Kidney capillary endothelial cell (primary cell): ENCODE measurements at places on chromosomes 3 and 15.

- no peak for DNase-seq
Measured at GRCh38 chr3:46954178-46954577, 22.4 kb downstream of the CCDC12 start.

DNA sequence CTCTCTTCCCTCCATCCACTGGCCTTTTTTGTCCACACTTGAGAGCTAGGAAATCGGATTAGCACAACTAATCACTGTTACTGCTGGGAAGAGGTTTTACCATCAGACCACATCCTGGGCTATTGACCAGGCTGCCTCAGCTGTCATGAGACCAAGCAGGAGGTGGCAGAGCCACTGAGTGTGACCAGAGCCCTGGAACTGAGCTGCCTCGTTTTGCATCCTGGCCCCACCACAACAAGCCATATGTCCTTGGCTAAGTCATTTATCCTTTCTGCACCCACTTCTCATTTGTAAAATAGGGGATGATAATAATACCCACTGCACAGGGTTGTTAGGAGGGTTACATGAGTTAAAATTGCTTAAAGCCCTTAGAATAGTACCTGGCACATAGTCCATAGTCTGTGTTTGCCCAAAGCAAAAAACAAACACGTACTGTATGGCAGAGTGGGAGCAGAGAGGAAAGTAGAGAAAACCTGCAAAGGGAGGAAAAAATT, 34.1 kb downstream of the TMEM158 start:
- DNase-seq: no peak

DNA sequence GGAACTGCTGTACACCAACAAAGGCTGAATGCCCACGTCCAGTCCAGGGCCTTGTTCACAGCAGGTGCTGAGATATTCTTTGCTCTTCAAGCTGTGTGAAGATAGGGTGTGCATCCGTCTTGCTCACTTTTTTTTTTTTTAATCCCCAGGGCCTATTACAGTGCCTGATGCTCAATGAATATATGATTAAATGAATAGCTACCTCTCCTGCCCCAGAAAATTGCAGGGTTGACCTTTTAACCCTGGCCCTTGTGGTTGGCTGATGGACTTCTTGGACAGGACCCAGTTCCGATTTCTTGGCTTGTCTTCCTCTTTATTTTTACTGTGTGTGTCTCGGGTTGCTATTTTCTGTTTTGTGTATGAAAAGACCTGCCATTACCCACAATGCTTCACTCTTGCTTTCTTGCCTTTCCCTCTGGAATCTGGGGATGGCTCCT, 2.9 kb upstream of the FYTTD1 start:
- DNase-seq: no peak

DNA sequence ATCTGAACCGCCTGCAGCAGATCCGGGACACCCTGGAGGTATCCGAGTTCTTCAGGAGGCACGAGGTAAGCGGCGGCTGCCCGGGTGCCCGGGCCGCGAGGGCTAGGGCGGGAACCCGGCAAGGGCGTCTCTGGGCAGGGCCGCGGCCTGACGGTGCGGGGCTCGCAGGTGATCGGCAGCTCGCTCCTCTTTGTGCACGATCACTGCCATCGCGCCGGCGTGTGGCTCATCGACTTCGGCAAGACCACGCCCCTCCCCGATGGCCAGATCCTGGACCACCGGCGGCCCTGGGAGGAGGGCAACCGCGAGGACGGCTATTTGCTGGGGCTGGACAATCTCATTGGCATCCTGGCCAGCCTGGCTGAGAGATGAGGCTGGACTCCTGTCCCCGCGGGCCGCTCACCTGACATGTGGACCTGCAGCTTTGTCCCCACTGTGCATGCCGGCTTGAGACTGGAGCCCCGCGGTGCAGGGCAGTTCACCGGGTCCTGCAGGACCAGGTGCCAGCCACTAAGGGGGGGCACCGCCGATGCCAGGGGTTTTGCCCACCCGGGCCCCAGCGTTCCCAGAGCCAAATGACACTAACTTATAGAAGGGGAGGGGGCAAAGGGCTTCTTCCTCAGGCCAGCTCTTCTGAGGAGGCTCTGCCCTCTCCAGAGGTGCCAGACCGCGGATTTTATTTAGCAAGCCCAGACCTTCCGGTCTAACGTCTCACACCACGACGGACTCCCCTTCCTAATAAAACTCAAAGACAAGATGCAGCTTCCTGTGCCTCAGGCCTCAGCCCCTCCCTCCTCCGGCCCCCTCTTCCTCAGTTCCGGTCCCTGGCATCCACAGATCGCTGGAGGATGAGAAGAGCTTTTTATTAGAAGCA, 9.4 kb downstream of the ITPKA start:
- DNase-seq: no peak

DNA sequence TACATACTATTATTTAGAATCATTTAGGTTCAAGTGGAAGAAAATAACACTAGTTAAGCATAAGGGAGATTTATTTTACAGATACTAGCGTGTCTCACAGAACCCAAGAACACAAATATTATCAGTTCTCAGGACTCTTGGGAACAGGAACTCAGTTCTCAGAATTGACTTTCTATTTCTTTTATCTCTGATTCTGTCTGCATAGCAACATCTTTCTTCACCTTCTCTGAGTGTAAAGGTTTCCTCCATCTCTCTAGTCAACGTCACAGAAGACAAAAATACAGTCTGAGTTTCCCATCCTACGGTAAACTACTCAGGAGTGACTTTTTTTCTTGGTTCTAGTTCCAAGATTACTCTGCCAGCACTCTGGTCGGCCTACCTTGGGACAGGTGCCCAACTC, 220.0 kb downstream of the SV2B start:
- DNase-seq: no peak

DNA sequence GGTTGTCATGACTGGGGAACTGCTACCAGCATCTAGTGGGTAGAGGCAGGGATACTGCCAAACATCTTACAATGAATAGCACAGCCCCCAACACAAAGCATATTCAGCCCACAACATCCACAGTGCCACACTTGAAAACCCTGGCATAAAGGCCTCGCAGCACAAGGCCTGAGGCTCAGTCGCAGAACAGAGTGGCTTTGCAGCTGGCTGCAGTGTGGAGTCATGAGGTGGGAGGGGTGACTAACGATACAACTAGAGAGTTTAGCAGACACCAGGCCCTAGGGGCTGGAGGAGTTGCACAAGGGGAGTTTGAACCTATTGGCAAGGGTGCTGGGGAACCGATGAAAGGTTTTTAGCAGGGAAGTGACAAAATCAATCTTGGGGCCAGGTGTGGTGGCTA, 32.1 kb downstream of the GRK7 start:
- DNase-seq: no peak

GRCh38 chr15:25737218-25737643, 125.9 kb downstream of the ATP10A start:
- DNase-seq: no peak

DNA sequence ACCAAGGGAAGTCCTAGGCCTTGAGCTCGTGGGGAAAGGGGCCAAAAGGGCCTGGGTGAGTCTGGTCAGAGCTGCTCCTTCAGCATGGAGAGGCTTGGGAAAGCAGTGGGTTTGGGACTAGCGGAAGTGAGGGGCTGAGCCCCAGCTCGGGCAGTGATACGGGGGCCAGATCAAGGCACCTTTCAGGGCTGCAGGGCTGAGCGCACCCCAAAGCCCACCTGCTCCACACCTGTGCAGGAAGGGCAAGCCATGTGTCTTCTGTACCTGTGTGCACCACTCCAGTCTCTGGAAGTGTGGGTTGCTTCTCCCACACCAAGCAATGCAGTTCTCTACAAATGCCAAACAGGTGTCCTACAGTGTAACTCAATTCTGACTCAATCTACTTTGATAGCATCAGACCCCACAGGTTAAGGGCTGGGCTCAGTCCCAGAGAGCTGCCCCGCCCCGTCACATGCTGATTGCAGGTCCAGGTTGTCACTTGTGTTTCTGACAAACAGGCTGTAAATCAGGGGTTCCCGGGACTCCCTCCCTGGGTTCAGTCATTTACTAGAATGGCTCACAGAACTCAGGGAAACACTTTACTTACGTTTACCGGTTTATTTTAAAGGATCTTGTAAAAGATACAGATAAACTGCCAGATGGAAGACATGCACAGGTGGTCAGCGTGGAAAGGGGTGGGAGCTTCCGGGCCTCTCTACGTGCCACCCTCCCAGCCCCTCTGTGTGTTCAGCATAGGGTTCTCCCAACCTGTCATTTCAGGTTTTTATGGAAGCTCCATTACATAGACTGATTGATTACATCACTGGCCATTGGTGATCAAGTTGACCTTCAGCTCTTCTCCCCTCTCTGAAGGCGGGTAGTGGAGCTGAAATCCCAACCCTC, 28.8 kb upstream of the KLF13 start:
- DNase-seq: no peak

DNA sequence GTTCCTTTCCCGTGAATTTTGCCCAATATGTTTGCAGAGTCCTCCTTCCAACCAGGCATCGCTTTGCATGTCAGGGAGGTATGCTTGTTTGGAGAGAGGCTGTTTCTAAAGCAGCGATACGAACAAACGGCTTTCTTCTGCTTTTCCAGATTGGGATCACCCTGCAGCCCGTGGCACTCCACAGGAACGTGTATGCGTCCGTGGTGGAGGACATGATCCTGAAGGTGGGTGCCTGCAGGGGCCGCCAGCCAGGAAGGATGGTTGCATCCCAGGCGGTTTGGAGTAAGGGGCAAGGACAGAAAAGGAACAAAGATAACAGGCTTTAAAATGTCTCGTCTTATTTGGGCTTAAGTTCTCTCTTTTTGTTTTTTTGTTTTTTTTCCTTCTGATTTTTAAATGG, 17.5 kb downstream of the MAP6D1 start:
- DNase-seq: no peak
